Kidney (tissue), 22 donors: ENCODE measurements at places on chromosomes 3 and 15. TPM values are rescaled to one million over a fixed set of nuclear protein-coding genes. Genes with fewer than 3 reads are reported as not detected.

DNA sequence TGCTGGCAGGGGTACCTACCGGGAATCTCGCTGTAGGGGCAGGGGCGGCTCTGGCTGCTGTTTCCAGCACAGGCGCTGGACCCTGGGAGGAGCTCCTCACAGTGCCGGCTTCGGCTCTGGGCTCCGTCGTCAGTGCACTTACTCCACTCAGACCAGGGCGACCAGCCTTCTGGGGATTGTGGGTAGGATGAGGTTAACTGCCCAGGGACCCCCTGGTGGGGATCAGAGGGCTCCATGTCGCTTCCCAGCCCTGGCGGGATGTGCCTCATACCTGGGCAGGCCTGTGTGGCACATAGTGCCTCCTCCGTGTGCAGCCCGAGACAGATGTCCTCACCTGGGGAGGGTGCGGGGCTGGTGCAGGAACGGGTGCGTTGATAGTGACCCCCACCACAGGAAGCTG is 115.7 kb downstream of the SEMA5B start:
- no peak for DNase-seq

DNA sequence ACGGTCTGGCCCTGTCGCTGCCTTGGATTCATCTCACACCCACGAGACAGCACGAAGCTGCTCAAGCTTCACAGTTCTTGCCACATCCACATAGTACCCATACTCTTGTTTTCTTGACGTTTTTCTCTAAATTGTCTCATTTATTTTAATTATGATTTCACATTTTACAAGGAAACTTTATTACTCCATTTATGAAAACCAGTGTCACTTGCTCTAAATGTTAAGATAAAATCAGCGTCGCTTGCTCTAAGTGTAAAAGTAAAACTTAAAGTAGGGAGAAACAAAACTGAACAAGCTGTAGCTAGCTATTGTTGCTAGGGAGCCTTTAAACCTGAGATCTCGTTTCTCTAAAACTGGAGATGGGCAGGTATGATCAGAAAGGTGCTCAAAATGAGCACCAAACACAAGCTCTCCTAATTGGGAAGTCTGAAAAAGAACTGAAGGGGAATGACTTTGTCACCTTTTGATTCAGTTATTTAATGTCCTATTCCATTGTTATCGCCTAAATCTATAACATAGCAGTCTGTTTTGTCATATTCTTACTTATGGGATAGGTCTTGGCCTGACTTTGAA is 680 bp downstream of the IFT122 start:
- no peak for DNase-seq

GRCh38 chr15:34335176-34336032 is 2.2 kb downstream of the SLC12A6 start:
- no peak for DNase-seq

DNA sequence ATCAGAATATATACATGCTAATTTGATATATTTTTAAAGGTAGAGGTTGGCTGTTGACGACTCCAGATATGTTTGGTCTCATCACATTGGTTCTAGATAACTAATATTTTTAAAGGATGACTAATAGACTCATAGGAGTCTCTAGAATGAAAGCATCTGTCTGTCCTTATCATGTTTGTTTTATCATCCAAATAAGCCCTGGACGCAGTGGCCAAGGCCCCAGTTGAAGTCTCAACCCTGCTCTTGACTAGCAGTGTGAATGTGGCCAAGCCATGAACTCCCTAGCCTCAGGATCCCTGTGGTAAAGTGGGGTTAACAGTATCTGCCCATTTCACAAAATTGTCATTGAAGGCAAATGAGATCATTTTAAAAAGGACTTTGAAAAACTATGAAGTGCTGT is 53.6 kb downstream of the ABHD2 start:
- no peak for DNase-seq

- peak; percentile 44 for DNase-seq
Observed at GRCh38 chr3:59247402-59247841, 197.6 kb upstream of the CFAP20DC start.

DNA sequence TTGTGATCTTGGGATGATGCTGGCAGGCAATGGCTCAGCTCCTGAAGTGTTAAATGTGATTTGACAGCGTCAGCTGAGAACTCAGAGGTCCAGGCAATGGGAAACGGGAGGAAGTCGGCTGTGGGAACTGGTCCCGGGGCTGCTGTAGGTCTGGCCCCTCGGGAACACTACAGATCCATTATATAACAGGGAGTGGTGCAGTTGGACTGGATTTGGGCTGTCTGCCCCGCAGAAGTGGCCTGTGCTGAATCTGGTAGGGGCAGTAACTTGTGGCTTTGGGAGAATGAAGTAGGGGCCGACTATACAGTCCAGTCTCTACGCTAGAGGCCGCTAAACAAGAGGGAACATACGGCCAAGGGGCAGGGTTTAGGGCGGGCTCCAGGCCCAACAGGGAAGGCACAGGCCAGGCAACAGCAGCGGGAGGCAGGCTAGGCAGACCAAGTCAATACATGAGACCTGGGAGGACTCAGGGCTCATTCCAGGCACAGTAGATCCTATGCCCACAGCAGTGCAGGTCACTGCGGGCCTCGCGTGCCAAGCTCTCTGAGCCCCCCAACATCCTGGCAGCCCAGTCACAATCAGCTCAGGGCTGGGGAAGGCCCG is 20.3 kb upstream of the IL16 start:
- DNase-seq: no peak

DNA sequence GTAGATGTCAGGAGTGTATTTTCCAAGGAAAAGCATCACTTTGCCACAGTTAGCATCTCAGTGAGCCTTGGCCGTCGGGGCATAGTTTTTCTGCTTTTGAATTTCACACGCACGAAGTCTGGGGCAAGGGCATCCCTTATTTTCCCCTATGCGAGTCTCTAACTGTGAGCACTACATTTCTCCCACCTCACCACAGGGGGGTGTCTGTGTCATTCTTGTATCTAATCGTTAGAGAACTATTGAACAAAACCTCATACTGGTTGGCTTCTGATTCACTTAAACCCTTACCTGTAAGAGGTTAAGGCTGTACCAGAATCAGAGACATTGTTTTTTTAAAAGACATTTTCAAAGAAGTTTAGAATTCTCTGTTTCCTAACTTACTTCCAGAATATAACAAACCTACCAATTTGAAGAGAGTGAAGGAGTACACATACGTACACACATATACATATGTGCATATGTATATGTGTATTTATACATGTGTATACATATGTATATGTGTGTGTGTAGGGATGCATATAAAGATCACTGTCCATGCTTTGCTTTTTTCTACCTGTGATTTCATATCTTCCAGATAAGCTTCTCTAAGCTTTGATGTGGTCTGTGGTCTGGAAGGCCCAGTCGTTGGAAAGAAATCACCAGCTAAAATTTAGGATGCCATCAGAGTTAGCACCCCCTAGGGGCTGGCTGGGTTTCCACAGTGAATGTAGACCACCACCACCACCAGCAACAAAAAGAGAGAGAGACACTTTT is 49.4 kb downstream of the MYZAP start:
- DNase-seq: no peak

DNA sequence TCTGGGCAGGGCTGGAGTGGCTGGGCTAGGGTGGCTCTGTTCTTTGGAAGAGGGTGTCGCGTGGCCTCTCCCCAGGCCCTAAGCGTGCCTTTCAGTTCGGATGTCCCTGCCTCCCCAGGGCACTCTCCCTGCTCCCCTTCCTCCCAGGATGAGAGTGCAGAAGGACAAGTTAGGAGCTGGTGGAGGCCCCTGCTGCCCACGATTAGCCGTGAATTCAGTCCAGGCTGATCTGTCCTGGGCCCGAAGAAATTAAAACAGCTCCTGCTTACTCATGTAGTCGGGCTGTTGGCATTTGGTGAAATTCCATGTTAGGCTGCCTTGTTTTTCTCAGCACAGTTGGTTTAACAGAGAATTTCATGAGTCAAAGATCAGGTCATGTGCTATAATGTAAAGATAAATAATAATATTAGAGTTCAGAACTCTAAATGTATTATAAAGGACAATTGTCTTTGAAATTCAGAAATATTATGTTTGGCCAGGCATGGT is 24.5 kb downstream of the NIPA1 start:
- no peak for DNase-seq

DNA sequence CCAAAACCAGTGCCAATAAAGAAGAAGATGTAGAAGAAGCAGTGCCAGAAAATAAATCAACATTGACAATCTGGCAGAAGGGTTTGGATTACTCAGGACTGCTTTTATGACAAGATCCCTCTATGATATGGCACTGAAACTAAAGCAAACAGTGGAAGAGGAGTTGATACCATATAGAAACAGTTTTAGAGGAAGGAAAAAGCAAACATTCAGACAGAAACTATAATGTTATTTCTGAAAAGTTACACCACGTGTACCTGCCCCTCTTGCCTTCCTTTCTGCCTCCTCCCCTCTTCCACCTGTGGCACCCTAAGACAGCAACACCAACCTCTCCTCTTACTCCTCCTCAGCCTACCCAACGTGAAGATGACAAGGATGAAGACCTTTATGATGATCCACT is 63.0 kb downstream of the SFMBT1 start:
- DNase-seq: no peak

- DNase-seq: no peak
Observed at GRCh38 chr3:36852071-36852470, 87.7 kb upstream of the DCLK3 start.

GRCh38 chr3:100482176-100482575 is 10.2 kb upstream of the TMEM45A start:
- no peak for DNase-seq

GRCh38 chr15:51622604-51623370 is at the start of gene DMXL2:
Gene DMXL2 (minus strand): TSS chr15:51622771. CDS start chr15:51622545, 226 bp downstream.
- peak; percentile 96 for DNase-seq

DNA sequence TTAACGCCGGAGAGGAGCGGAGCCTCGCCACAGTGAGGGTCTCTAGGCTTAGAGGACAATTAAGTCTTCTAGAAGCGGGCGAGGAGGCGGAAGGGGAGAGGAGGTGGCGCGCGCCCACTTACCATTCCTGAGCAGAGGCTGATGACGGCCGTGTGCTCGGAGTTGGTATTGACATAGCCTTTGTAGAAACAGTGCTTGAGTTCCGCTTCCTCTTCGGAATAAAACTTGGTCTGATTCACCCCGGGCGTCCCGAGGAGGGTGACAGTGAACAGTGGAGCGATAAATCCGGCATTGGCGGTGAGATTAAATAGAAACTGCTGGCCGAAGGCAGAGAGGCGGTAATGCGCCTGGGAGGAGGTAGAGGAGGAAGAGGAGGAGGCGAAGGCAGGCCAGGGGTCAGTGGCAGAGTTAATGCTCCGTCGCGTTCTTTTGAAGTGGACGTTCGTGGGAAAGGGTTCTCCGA is 1.3 kb downstream of the ADAMTS9 start:
- DNase-seq: no peak

DNA sequence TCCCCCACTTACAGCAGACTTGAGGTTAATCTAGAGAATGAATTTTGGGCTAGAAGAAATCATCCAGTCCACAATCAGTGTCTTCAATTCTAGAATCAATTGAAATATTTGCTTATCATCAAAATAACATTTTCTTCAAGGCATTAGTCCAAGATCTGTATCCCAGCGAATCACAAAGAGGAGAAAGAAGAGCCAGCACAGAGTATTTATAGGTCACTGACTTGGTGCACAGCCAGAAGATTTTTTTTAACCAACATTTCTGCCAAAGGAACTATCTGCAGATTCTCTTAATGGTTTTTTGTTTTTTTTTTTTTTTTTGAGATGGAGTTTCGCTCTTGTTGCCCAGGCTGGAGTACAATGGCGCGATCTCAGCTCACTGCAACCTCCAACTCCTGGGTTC is 178.2 kb downstream of the TNIK start:
- DNase-seq: no peak

DNA sequence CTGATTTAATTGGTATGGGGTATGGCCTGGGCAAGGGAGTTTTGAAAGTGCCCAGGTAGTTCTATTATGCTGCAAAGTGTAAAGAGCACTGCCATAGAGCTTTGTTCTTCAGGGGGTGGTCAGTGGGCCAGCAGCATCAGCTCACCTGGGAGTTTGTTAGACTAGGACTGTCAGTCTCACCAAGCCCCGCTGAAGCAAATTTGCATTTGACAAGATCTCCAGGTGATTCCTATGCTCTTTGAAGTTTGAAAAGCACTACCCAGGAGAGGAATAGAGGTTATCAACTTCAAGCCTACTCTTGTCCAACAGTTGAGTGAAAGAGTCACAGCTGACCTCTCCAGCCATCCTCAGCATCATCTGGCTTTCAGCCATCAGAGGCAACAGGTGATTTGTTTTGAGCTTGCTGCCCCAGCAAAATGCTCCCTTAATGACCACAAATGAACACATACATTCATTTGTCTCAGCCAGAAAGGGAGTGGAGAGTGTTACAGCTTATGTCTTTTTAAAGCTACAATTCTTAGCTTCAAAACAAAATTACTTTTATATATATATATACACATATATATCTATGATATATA is 8.0 kb downstream of the ZSCAN2 start:
- no peak for DNase-seq

DNA sequence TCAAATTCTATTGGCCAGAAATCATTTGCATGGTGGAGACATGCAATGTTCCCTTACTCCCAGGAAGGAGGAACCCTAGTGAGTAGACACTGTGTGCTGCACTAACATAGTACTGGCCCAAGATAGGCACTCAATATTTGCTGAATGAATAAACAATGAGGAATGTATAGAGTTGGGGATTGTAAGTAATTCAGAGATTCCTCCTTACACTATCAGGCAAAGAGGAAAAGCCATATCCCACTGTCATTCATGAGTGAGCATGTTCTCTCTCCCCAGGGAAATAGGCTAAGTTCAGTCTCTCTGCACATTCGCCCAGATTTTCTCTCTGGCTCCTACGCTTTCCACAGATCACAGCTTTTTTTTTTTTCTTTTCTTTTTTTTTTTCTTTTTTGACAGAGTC is 154.9 kb upstream of the WNT5A start:
- DNase-seq: no peak

- DNase-seq: no peak
Observed at GRCh38 chr3:76683256-76683655, 356.6 kb upstream of the ROBO2 start.

DNA sequence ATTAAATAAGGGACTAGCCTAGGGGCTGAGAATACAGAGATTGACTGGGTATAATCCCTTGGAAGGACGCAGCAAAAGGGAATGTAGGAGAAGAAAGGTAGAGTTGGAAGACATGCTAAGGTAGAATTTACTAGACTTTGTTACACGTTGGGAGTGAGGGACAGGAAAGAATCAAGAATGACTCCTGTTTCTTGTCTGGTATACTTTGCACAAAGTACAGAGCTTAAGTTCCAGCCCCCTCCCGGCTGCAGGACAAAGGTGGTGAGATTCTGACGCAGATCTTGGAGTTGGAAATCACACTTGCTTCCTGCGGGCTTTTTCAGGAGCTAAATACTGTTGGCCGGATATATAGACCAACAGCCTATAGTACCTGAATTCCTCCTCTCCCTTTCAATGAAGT is 895 bp downstream of the HYKK start:
- peak; percentile 14 for DNase-seq

DNA sequence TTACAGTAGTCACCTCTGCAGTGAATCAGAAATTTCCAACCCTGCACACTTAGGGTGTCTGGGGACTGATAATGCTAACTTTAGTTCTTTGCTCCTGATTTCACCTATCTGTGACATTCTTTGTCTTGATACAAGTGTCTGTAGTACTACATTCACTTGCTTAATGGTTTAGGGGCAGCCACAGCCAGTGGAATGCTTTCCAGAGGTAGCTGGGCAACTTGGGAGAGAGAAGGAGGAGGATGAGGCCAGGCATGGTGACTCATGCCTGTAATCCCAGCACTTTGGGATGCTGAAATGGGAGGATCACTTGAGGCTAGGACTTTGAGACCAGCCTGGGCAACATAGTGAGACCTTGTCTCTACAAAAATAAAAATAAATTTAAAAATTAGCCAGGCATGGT is 8.5 kb downstream of the BAHD1 start:
- DNase-seq: no peak

The SMCO1 gene
- not detected for polyA plus RNA-seq

The ITPKA gene
- not detected for polyA plus RNA-seq

The FRG2C gene
- 0.99 TPM for polyA plus RNA-seq

The ARPP21 gene
- polyA plus RNA-seq: 0.11 TPM
